ENCODE measurements at places on chromosomes 11 and 22.

DNA sequence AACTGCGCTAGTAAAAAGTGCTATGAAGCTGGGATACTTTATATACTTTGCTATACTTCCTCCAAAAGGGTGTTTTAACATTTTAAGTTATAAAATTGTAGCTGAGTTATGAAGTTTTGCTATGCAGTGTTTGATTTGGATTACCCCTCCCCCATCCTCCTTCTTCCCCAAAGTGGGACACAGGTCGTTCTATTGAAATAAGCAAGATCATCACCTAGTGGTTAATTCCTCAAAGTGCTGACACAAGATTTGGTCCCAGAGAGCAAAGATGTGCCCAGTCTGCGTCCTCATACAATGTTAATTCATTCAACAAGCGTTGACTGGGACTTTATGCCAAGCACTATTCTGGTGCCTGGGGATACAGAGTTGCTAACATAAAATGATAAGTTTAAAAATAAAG, 78.5 kb downstream of the SPON1 start:
- DNase-seq: no peak

GRCh38 chr11:22467248-22467647, 129.1 kb downstream of the SLC17A6 start:
- DNase-seq: no peak

DNA sequence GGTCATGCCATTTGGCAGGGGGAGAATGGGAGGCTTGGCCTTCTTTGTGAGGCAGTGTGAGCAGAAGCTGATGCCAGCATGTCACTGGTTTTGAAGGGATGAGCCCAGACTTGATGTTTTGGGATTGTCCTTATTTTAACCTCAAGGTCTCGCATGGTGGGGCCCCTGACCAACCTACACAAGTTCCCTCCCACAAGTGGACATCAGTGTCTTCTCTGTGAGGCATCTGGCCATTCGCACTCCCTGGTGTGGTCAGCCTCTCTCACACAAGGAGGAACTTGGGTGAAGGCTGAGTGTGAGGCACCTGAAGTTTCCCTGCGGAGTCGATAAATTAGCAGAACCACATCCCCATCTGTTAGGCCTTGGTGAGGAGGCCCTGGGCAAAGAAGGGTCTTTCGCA, 59.8 kb downstream of the TIMP3 start:
- DNase-seq: no peak

GRCh38 chr11:7495882-7496551, 10.7 kb downstream of the OLFML1 start:
- no peak for DNase-seq

DNA sequence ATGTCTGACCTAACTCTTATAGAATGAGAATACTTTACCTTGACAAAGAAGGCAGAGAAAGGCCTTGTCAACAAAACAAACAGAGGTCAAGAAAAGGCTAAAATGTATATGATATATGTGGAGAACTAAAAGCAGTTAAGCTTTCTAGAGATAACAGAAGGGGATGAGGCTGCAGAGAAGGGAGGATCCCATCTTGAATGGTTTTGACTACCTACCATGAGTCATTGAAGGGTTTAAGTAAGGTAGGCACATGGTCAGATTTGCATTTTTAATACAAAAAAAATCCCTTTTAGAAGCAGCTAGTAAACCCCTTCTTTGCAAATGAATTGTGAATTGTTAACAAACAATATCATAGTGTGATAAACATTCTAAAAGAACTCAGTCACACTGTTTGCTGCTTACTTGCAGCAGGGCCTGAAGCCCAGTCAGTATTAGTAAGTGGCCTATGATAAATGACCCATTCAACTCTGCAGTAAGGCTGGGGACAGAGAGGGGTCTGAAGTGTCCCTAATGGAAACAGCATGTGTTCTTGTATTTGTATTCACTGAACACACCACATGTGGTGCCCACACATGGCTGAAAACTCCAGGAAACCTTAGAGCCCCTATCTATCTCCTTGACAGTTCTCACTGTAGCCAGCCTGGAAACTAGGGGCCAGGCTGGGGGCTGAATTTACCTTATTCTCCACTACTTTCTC, 328.8 kb upstream of the PITPNB start:
- no peak for DNase-seq

DNA sequence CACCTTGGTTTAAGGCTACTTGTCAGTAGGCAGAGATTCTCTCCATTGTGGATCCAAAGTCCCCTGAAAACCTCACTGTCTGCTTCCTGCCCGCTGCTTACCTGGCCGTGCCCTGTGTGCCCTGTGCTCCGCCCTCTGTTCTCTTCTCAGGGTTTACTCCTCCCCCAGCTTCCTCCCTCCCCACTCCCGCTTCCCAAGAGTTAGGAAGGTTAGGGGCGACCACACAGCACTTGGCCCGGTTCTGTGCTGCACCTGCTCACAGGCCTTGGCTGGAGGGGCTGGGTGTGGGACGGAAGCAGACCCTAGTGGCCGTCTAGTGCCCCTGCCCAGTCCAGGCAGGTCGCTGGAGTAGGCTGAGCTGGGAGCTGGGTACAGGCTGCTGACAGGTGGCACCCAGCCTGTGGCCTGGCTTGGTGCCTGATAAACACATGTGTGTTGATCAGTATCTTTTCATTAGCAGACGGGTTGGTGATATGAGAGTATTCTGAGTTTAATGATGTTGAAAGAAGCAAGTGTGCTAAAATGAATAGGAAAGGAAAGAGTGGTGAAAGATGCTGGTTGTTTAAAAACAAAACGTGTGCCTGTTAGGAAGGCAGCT, 40.5 kb downstream of the GRAMD4 start:
- DNase-seq: no peak

- DNase-seq: no peak
Observed at GRCh38 chr11:61961570-61962212, 5.7 kb downstream of the FTH1 start.

DNA sequence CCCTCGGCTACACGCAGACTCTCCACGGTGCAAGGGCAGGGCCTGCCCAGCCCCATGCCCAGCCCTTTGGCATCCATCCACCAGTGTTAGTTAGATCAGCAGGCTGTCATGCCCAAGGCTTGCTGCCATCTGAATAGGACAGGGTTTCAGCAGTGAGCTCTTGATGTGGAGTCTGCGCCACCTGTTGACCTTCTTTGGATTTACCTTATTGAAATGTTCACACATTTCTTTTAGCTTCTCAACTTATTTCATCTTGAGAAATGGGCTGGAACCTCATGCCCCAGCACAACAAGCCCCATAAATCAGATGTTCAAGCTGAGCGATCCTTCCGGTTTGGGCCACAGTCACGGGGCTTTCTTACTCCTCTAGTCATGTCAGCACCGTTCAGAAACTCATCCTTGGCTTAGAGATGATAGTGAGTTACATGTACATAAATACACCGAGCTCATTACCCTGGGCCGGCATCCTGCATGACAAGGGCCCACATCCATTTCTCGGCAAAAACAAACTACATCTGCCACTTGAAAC, 61.7 kb downstream of the PARVB start:
- no peak for DNase-seq

GRCh38 chr11:18455686-18456372, at the start of gene LDHAL6A:
Gene LDHAL6A, plus strand, starts transcription at chr11:18455856. Its CDS starts 825 bp downstream, at chr11:18456681.
- DNase-seq: no peak

DNA sequence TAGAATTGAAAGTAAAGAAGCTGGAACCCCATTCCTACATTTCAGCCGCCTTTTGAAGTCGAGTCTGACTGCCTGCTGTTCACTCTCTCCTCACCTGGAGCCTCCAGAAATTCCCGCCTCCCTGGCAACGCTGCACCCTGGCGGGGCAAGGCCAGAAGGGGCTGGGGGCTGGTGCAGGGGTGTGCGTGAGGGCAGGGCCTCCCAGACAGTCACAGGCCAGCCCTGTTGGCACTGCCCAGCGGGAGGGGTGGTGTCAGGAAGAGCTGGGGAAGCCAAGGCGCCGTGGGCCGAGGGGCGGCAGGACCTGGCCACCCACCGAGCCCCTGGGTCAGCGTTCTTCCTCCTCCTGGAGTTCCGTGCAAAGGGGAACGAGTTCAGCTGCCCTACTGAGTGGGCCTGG, 123.2 kb downstream of the KCNQ1OT1 start:
- no peak for DNase-seq

DNA sequence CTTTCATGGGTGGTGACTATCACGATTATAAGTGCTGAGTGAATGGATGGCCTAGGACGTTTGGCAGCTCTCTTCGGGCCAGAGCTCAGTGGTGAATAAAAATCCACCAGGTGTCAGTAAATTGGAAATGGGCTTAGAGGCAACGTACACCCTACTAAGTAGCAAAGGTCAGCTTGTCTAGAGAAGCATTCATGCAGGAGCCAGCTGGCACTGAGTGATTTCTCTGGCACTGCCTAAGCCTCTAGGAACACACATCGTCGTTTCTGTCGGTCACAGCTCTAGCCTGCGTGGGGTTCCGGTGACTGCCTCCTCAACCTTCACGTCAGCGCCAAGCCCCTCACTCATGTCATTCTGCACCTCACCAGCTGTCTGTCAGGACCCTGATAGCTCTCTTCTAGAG, 192.4 kb upstream of the NTM start:
- no peak for DNase-seq
